HCT116 (cell line): ENCODE measurements at places on chromosomes 13 and 19. TPM values are rescaled to one million over a fixed set of nuclear protein-coding genes. Genes with fewer than 3 reads are reported as not detected.

LINGO3 gene
- total RNA-seq, result not detected

CHMP2A gene
- 125 TPM for total RNA-seq

DACH1 gene
- total RNA-seq, result not detected

ZNF836 gene
- total RNA-seq, result not detected

TNFSF13B gene
- 1.3 TPM for total RNA-seq

LILRA6 gene
- total RNA-seq, result not detected

HSPB6 gene
- 0.93 TPM for total RNA-seq

FCAR gene
- not detected for total RNA-seq

ZNF66 gene
- total RNA-seq, result not detected

RFPL4AL1 gene
- not detected for total RNA-seq

MARK4 gene
- 37.7 TPM for total RNA-seq

WDR62 gene
- 17.0 TPM for total RNA-seq

DNA sequence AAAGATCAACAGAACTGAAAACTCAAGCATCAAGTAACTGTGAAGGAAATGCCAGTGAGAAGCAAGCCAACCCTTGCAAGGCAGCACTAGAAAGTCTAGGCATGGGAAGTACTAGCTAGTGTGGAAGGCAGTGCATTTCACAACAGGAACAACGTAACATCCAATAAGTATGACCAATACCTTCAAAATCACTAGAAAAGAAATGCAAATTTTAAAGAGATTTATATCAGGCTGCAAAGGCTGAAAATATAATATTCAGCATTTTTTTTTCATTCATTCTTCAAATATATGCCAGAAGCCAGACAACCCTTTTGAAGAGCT lies 121.9 kb downstream of the DLEU7 start:
- DNase-seq, result no peak
- no peak overlapping the region for H3K4me3 ChIP-seq
- no peaks in the 10 kb centered on the region for H3K27me3 ChIP-seq
- no peak overlapping the region for H3K27ac ChIP-seq
- no peaks in the 10 kb centered on the region for H3K4me1 ChIP-seq
- no peaks in the 10 kb centered on the region for H3K36me3 ChIP-seq

GRCh38 chr13:36347531-36348210 lies 1.5 kb upstream of the SPART start:
- no peaks in the 10 kb centered on the region for H3K27me3 ChIP-seq
- H3K4me1 ChIP-seq, result no peaks in the 10 kb centered on the region
- no peak overlapping the region for H3K4me3 ChIP-seq
- no peak for DNase-seq

DNA sequence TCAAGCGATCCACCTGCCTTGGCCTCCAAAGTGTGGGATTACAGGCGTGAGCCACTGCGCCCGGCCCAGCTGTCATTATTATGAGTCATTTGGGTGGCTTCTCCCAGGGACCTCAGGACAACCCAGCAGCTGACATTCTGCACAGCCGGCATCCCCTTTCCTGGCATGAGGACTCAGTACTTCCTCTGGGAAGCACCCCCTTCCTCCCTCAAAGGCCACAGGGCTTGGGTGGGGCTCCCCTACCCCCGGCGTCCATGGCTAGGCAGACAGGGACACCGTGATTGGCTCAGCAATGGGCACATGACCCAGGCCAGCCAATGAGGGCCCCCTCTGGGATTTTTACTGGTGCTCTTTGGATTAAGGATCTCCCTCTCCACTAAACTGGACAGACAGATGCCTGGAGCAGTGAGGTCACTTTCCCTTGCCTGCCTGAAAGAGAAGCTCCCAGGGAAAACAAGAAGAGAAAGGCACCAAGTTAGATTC lies 6.0 kb downstream of the KANK2 start:
- no peaks in the 10 kb centered on the region for H3K27me3 ChIP-seq
- DNase-seq, result no peak
- 0 out of 2 replicates have a peak, but pooled peaks cover 8% of the 10 kb centered on the region for H3K36me3 ChIP-seq
- no peak overlapping the region for H3K27ac ChIP-seq
- peaks cover 15% of the 10 kb centered on the region; the same call in 1 of the 2 replicates for H3K4me1 ChIP-seq
- H3K4me3 ChIP-seq, result no peak overlapping the region

DNA sequence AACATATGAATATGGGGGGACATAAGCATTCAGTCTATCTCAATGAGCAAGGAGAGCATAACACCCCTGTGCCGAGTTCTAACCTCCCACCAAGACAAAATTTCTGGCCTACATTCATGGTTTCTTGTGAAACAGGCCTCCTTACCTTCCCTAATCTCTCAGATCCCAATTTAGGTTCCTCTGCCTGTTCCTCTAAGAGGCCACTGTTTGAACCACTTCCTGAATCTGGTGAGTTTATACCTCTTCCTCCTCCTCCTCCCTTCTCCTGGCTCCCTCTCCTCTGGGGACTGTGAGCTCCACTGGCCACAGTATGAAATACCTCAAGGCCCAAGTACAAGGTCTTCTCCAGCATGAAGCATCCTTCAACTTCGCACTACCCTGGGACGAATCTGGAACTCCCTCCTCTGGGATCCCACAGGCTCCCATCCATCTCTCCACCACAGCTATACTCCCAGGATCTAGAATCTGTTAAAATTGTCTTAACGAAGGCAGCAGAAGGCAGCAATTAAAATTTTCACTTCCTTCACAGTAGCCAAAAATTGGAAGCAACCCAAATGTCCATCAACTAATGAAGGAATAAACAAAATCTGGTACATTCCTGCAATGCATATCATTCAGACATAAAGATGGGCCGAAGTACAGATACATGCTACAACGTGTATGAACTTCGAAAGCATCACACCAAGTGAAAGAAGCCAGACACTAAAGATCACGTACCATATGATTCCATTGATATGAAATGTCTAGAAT lies 7.8 kb upstream of the SIGLECL1 start:
- no peak for DNase-seq
- H3K4me1 ChIP-seq, result no peaks in the 10 kb centered on the region
- H3K27me3 ChIP-seq, result peaks cover 4% of the 10 kb centered on the region; the same call in 1 of the 2 replicates
- no peaks in the 10 kb centered on the region for H3K36me3 ChIP-seq
- no peak overlapping the region for H3K27ac ChIP-seq

- H3K4me1 ChIP-seq, result peaks cover 6% of the 10 kb centered on the region; the same call in 1 of the 2 replicates
- peak overlapping the region; percentile 40 for H3K4me3 ChIP-seq
- H3K27ac ChIP-seq, result peak overlapping the region; percentile 36; the same call in 1 of the 2 replicates
- no peaks in the 10 kb centered on the region for H3K27me3 ChIP-seq
- no peaks in the 10 kb centered on the region for H3K36me3 ChIP-seq
Observed at GRCh38 chr13:110137680-110138009, 169.3 kb downstream of the COL4A1 start.

- no peak overlapping the region for H3K27ac ChIP-seq
- no peaks in the 10 kb centered on the region for H3K36me3 ChIP-seq
- no peaks in the 10 kb centered on the region for H3K4me1 ChIP-seq
- H3K27me3 ChIP-seq, result peaks cover 61% of the 10 kb centered on the region
Observed at GRCh38 chr13:111652676-111653075, 332.2 kb downstream of the TEX29 start.

DNA sequence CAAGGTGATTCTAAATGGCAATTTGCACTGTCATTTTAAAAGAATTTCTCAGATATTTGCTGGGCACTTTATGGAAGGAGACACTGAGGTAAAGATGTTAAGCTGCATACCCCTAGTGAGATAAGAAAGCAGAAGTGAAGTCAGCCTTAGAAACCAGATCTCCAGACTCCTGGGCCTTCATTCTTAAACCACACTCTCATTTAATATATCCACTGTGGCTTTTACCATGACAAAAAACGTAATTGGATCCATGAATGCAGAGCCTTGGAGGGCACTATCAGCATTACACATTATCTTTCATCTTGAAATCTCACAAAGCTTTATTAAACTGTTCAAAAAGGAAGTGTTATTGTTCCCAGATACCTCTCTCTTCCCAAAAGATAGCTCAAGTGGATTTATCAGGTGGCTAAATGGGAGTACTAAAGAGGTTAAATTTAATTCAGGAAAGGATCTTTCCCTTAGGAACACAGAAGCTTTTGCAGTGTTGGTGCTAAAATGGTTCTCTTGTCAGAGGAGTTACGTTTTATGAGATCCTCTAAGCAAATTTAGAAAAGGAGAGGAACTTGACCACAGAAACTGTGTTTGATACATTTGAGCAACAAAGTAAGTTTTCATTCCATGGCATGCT lies 1060.4 kb downstream of the EFNB2 start:
- DNase-seq, result no peak
- no peaks in the 10 kb centered on the region for H3K36me3 ChIP-seq
- H3K4me1 ChIP-seq, result no peaks in the 10 kb centered on the region
- H3K4me3 ChIP-seq, result no peak overlapping the region
- H3K27ac ChIP-seq, result no peak overlapping the region

DNA sequence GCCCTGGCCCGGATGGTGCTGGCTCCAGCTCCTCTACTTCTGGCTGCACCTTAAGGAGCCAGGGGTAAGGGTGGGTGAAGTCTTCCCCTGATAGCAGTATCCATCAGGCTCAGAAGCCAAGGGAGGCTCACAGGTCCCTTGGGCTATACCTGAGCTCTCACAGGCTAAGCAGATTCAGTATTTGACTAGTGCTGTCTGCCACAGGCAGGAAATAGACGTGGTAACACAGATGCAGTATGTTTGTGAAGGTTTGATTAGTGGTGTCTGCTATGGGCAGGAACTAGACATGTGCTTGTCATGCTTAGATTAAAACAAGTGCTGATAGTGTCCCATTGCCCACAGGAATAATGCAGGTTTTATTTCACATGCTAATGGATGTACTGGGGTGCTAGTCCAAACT lies 4.0 kb downstream of the SYT5 start:
- no peaks in the 10 kb centered on the region for H3K36me3 ChIP-seq
- H3K27ac ChIP-seq, result no peak overlapping the region; the same call in 1 of the 2 replicates
- H3K4me1 ChIP-seq, result peaks cover 59% of the 10 kb centered on the region

- no peaks in the 10 kb centered on the region for H3K36me3 ChIP-seq
- H3K27ac ChIP-seq, result no peak overlapping the region
- peaks cover 7% of the 10 kb centered on the region; the same call in 1 of the 2 replicates for H3K4me1 ChIP-seq
- no peak overlapping the region for H3K4me3 ChIP-seq
Observed at GRCh38 chr13:106500445-106500844, 35.0 kb downstream of the EFNB2 start.

DNA sequence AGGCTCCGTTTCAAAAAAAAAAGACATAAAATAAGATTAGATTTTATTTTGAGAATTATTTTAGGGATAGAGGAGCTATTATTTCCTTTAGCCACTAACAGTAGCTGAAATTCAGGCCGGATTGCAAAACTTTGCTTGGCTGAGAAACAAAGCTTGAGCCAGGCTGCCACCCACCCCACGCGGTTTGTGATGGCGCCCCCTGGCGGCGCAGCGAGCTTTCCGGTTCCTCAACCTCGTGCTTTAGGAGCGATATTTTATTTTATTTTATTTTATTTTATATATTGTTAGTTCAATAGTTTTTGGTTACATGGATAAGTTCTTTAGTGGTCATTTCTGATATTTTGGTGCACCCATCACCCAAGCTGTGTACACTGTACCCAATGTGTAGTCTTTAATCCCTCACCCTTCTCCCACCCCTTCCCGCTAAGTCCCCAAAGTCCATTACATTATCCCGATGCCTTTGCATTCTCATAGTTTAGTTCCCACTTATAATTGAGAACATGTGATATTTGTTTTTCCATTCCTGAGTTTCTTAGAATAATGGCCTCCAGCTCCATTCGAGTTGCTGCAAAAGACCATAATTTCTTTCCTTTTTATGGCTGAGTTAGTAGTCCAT lies 19.8 kb upstream of the CEACAM4 start:
- peak; percentile 3 for DNase-seq
- H3K4me3 ChIP-seq, result no peak overlapping the region
- H3K36me3 ChIP-seq, result no peaks in the 10 kb centered on the region
- no peak overlapping the region for H3K27ac ChIP-seq
- no peaks in the 10 kb centered on the region for H3K4me1 ChIP-seq

GRCh38 chr13:75986818-75987217 lies 350.7 kb downstream of the LMO7 start:
- H3K4me1 ChIP-seq, result no peaks in the 10 kb centered on the region
- no peaks in the 10 kb centered on the region for H3K27me3 ChIP-seq
- H3K36me3 ChIP-seq, result no peaks in the 10 kb centered on the region
- no peak overlapping the region for H3K27ac ChIP-seq
- DNase-seq, result no peak

GRCh38 chr13:20377720-20378119 lies 145.6 kb upstream of the GJB6 start:
- no peak overlapping the region for H3K27ac ChIP-seq
- no peak overlapping the region for H3K4me3 ChIP-seq
- no peaks in the 10 kb centered on the region for H3K36me3 ChIP-seq
- no peaks in the 10 kb centered on the region for H3K27me3 ChIP-seq
- no peak for DNase-seq
- H3K4me1 ChIP-seq, result no peaks in the 10 kb centered on the region

GRCh38 chr13:66036024-66036614 lies 1194.0 kb downstream of the PCDH9 start:
- no peak overlapping the region for H3K4me3 ChIP-seq
- no peak for DNase-seq
- no peaks in the 10 kb centered on the region for H3K36me3 ChIP-seq
- H3K27ac ChIP-seq, result no peak overlapping the region
- H3K27me3 ChIP-seq, result no peaks in the 10 kb centered on the region
- no peaks in the 10 kb centered on the region for H3K4me1 ChIP-seq

- no peaks in the 10 kb centered on the region for H3K36me3 ChIP-seq
- no peak overlapping the region for H3K4me3 ChIP-seq
- H3K27me3 ChIP-seq, result no peaks in the 10 kb centered on the region
Observed at GRCh38 chr13:110396476-110396875, 89.4 kb downstream of the COL4A2 start.

- no peaks in the 10 kb centered on the region for H3K27me3 ChIP-seq
- no peak for DNase-seq
- H3K36me3 ChIP-seq, result no peaks in the 10 kb centered on the region
- no peak overlapping the region for H3K27ac ChIP-seq
Observed at GRCh38 chr19:15439078-15439799, 10.5 kb downstream of the WIZ start.

GRCh38 chr19:10299545-10300458 lies 9.8 kb downstream of the ZGLP1 start:
- H3K4me1 ChIP-seq, result peaks cover 6% of the 10 kb centered on the region
- no peak for DNase-seq
- H3K36me3 ChIP-seq, result no peaks in the 10 kb centered on the region
- H3K27me3 ChIP-seq, result no peaks in the 10 kb centered on the region
- no peak overlapping the region for H3K4me3 ChIP-seq
- H3K27ac ChIP-seq, result no peak overlapping the region

DNA sequence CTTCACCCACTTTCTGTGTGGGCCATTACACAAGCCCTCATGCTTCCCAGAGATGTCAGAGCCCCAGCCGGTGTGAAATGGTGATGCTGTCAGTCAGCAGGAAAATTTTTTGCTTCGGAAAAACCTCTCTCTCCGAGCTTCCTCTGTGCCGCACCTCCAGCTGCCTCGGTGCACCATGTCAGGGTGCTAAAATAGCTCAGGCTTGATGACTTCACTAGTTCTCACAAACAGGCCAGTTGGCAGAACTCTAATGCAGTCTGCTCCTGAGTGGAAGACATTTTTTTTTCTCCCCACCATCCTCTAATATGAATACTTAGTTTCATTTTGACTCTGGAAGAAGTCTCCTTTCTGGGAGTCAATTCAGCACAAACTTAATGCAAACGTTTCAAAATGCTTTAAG lies 71.3 kb downstream of the KLF12 start:
- H3K4me1 ChIP-seq, result no peaks in the 10 kb centered on the region
- H3K4me3 ChIP-seq, result no peak overlapping the region
- H3K36me3 ChIP-seq, result no peaks in the 10 kb centered on the region
- H3K27ac ChIP-seq, result no peak overlapping the region

DNA sequence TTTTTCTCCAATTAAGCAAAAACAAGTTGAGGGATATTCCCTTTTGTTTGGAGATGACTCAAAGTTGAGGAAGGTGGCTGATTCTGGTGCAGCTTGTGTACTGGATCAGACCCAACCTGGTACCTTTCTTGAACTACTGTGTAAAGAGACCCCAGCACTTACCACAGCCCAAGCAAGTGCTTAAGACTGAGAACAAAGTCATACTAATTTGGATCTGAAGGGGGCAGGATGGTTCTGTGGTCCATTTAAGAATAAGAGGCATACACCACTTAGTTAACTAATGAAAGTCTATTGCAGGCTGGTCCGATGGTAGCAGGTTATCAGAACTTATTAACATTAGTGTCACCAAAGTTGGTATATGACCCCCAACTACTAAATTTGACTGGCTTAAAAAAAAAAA lies 6.3 kb downstream of the THSD1 start:
- no peak for DNase-seq
- H3K4me3 ChIP-seq, result no peak overlapping the region
- no peaks in the 10 kb centered on the region for H3K36me3 ChIP-seq
